Progenitor cell of endocrine pancreas (in vitro differentiated cells): ENCODE measurements at places on chromosomes 4 and X. TPM values are rescaled to one million over a fixed set of nuclear protein-coding genes. Genes with fewer than 3 reads are reported as not detected.
A peak's percentile ranks its signal among the peaks of the same experiment; 100 is the strongest.

- H3K4me3 ChIP-seq: peak overlapping the region; percentile 79
- H3K36me3 ChIP-seq: peaks cover 2% of the 10 kb centered on the region
- peaks cover 26% of the 10 kb centered on the region for H3K4me1 ChIP-seq
- H3K27ac ChIP-seq: peak overlapping the region; percentile 88
- DNase-seq: no peak
Measured at GRCh38 chr4:1288786-1289185, 905 bp upstream of the MAEA start.

The F11 gene
- total RNA-seq: 0.51 and 0.53 TPM in 2 replicates

The TCEAL7 gene
- total RNA-seq: 4.9 and 5.1 TPM in 2 replicates

- no peaks in the 10 kb centered on the region for H3K4me1 ChIP-seq
- H3K27me3 ChIP-seq: peaks cover 8% of the 10 kb centered on the region
- H3K27ac ChIP-seq: no peak overlapping the region
- no peak overlapping the region for H3K4me3 ChIP-seq
Measured at GRCh38 chr4:184968366-184968765, 49.9 kb upstream of the HELT start.

GRCh38 chr4:40309250-40309774 is 25.8 kb upstream of the CHRNA9 start:
- H3K4me1 ChIP-seq: peaks cover 14% of the 10 kb centered on the region
- no peaks in the 10 kb centered on the region for H3K36me3 ChIP-seq
- no peak overlapping the region for H3K4me3 ChIP-seq
- no peaks in the 10 kb centered on the region for H3K27me3 ChIP-seq

GRCh38 chrX:139581068-139581467 is 50.5 kb downstream of the F9 start:
- no peak overlapping the region for H3K4me3 ChIP-seq
- no peaks in the 10 kb centered on the region for H3K27me3 ChIP-seq
- H3K36me3 ChIP-seq: no peaks in the 10 kb centered on the region
- peaks cover 5% of the 10 kb centered on the region for H3K4me1 ChIP-seq
- H3K27ac ChIP-seq: no peak overlapping the region

The SASH3 gene
- total RNA-seq: not detected in 2 replicates

- peaks cover 4% of the 10 kb centered on the region for H3K27me3 ChIP-seq
- DNase-seq: no peak
- H3K4me3 ChIP-seq: no peak overlapping the region
- no peaks in the 10 kb centered on the region for H3K4me1 ChIP-seq
- H3K27ac ChIP-seq: no peak overlapping the region
Measured at GRCh38 chrX:17788439-17788838, 51.1 kb downstream of the SCML1 start.

The SPATA18 gene
- total RNA-seq: 7.4 and 8.5 TPM in 2 replicates

The AR gene
- total RNA-seq: 1.1 and 1.4 TPM in 2 replicates

- H3K4me3 ChIP-seq: no peak overlapping the region
- peaks cover under 1% of the 10 kb centered on the region for H3K27me3 ChIP-seq
- no peak for DNase-seq
- no peak overlapping the region for H3K27ac ChIP-seq
Measured at GRCh38 chr4:100100985-100101384, 89.3 kb downstream of the DDIT4L start.

- H3K36me3 ChIP-seq: no peaks in the 10 kb centered on the region
- H3K27ac ChIP-seq: no peak overlapping the region
- H3K4me1 ChIP-seq: no peaks in the 10 kb centered on the region
- no peak overlapping the region for H3K4me3 ChIP-seq
- no peak for DNase-seq
- H3K27me3 ChIP-seq: no peaks in the 10 kb centered on the region
Measured at GRCh38 chrX:15915959-15916703, 61.5 kb upstream of the AP1S2 start.

- DNase-seq: no peak
- no peaks in the 10 kb centered on the region for H3K36me3 ChIP-seq
- peaks cover 16% of the 10 kb centered on the region for H3K4me1 ChIP-seq
Measured at GRCh38 chrX:67700602-67701001, 156.8 kb downstream of the AR start.

GRCh38 chrX:65657659-65658058 is 9.8 kb upstream of the MSN start:
- no peak overlapping the region for H3K27ac ChIP-seq
- H3K27me3 ChIP-seq: no peaks in the 10 kb centered on the region
- H3K4me1 ChIP-seq: no peaks in the 10 kb centered on the region

GRCh38 chr4:6673660-6674499 is 19.8 kb upstream of the S100P start:
- DNase-seq: peak; percentile 88
- H3K27ac ChIP-seq: peak overlapping the region; percentile 98
- peaks cover 15% of the 10 kb centered on the region for H3K36me3 ChIP-seq
- H3K4me1 ChIP-seq: peaks cover 27% of the 10 kb centered on the region
- H3K27me3 ChIP-seq: no peaks in the 10 kb centered on the region

DNA sequence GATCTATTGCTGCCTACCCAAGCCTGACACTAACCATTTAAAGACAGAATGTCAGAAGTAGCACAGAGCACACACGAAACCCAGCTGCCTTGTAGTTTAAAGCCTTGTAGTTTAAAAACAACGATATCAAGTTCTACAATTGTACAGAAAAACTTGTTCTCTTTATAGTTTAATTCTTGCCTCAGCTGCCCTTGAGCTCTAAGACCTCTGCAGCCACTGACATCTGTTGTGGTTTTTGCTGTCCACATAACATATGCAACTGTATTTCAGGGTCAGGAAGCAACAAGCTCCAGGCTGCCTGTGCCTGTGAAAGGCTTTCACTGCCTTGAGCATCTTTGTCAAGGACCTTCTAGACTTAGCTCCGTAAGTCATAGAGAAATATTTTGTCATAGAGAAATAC is 227.2 kb downstream of the SPCS3 start:
- H3K27ac ChIP-seq: no peak overlapping the region
- DNase-seq: no peak
- H3K27me3 ChIP-seq: peaks cover 4% of the 10 kb centered on the region
- no peak overlapping the region for H3K4me3 ChIP-seq
- no peaks in the 10 kb centered on the region for H3K36me3 ChIP-seq

The NSUN7 gene
- total RNA-seq: 17.5 and 20.1 TPM in 2 replicates

DNA sequence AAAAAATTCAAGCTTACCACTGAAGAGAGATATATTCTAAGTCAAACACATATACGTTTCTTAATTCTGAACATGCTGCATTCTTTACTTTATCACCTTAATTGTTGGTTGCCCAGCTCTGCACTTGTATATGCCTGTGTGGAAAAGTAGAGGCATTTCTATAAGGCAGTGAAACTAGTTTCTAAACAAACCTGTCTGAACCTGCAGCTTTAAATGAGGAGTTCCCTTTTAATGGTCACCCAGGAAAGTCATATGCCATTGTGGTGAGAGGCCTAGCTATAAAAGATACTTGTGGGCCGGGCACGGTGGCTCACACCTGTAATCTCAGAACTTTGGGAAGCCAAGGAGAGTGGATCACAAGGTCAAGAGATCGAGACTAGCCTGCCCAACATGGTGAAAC is 147.4 kb upstream of the RXFP1 start:
- no peaks in the 10 kb centered on the region for H3K36me3 ChIP-seq
- peaks cover 3% of the 10 kb centered on the region for H3K27me3 ChIP-seq
- no peak overlapping the region for H3K4me3 ChIP-seq

DNA sequence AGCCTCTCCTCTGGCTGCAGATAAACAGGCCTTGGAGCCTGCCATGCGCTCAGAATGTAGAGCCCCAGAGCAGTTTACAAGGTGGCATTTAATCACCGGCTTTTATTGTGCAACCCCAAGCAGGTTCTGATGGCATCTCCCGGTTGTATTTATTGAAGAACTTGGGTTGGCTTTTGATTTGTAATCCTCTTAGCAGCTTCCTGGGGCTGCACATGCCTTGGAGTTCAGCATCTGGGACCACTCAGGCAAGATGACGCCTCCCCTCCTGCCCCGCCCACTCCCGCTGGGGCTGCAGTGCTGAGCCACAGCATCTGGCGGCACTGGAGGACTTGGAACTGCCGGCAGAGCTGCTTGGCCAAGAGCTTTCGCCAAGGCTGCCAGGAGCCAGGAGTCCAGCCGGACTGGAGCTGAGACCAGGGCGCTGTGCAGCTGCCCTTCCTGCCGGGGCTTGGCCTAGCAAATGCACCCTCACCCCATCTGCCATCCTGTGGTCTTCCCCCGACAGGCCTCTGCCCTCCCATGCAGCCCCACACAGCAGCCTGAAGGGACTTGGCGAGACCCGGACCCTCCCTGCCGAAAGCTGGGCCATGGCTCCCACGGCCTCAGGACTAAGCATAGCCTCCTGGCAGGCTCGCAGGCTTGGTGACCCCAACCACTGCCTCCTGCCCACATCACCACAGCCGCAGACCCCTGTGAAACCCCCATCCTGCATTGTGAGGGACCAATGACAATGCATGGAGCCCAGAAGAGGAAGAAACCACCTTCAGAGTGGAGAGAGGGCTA is 5.4 kb downstream of the HTRA3 start:
- no peak for DNase-seq
- no peaks in the 10 kb centered on the region for H3K36me3 ChIP-seq
- H3K27me3 ChIP-seq: peaks cover 29% of the 10 kb centered on the region
- no peaks in the 10 kb centered on the region for H3K4me1 ChIP-seq
- H3K4me3 ChIP-seq: no peak overlapping the region
- no peak overlapping the region for H3K27ac ChIP-seq

The GC gene
- total RNA-seq: 154 and 168 TPM in 2 replicates

DNA sequence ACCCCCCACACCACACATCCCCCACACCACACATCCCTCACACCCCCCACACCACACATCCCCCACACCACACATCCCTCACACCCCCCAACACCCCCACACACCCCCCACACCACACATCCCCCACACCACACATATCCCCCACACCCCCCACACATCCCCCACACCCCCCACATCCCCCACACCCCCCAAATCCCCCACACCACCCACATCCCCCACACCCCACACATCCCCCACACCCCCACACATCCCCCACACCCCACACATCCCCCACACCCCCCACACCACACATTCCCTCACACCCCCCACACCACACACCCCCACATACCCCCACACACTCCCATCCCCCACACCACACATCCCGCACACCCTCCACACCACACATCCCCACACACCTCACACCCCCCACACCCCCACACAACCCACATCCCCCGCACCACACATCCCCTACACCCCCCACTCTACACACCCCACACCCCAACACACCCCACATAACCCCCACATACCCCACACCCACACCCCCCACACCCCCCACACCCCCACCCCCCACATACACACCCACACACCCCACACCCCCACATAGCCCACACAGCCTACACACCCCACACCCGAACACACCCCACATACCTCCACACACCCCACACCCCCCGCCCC is 172.9 kb downstream of the DCLK2 start:
- no peak overlapping the region for H3K4me3 ChIP-seq
- H3K27me3 ChIP-seq: no peaks in the 10 kb centered on the region
- peaks cover 3% of the 10 kb centered on the region for H3K36me3 ChIP-seq
- no peak for DNase-seq

The WNK3 gene
- total RNA-seq: 22.6 and 22.9 TPM in 2 replicates

GRCh38 chr4:150960818-150961217 is 54.3 kb downstream of the LRBA start:
- H3K4me3 ChIP-seq: no peak overlapping the region
- no peaks in the 10 kb centered on the region for H3K27me3 ChIP-seq
- no peak overlapping the region for H3K27ac ChIP-seq
- peaks cover 42% of the 10 kb centered on the region for H3K36me3 ChIP-seq

- H3K27ac ChIP-seq: no peak overlapping the region
- no peaks in the 10 kb centered on the region for H3K4me1 ChIP-seq
- no peaks in the 10 kb centered on the region for H3K27me3 ChIP-seq
- no peak for DNase-seq
Measured at GRCh38 chr4:189850239-189850856, 90.3 kb upstream of the FRG1 start.
